ENCODE measurements at places on chromosomes 4 and X. TPM values are rescaled to one million over a fixed set of nuclear protein-coding genes. Genes with fewer than 3 reads are reported as not detected.

Gene C4orf50
- total RNA-seq = 0.15 TPM

Gene MED14
- total RNA-seq = 26.7 TPM

- DNase-seq = no peak
- no peak overlapping the region for H3K27ac ChIP-seq
- no peaks in the 10 kb centered on the region for H3K27me3 ChIP-seq
- H3K4me1 ChIP-seq = no peaks in the 10 kb centered on the region
- H3K36me3 ChIP-seq = no peaks in the 10 kb centered on the region
- no peak overlapping the region for H3K4me3 ChIP-seq
Measured at GRCh38 chr4:16136827-16137226, 53.0 kb upstream of the PROM1 start.

DNA sequence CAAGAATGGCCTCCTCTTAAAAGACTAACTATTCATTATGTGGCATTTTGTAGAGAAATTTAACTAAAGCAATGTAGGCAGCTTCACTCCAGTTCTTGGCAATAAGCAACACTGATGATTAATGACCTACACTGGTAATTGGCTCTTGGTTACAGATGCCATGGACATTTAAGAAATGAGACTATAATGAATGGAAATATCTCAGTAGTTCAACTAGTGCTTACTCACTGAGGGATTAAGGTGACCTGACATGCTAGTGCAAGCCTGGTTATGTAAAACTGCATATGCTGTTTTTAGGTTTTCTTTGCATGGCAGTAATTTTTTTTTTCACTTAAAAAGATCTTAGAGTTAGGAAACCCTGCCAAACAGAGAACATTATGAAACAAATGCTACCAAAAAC lies 152.7 kb upstream of the AADAT start:
- no peaks in the 10 kb centered on the region for H3K27me3 ChIP-seq
- H3K4me3 ChIP-seq = no peak overlapping the region

Gene STS
- 4.3 TPM for total RNA-seq

Gene SPOCK3
- 4.6 TPM for total RNA-seq

Gene CC2D2A
- 43.5 TPM for total RNA-seq

Gene RADX
- total RNA-seq = 4.5 TPM

All from cardiac muscle cell (in vitro differentiated cells and primary cell).